ENCODE measurements at places on chromosomes 2 and 18.

GRCh38 chr18:6374340-6374739 lies 40.4 kb downstream of the L3MBTL4 start:
- DNase-seq = no peak

- no peak for DNase-seq
These were observed 136.7 kb downstream of the EML6 start for GRCh38 chr2:54859997-54860701.

DNA sequence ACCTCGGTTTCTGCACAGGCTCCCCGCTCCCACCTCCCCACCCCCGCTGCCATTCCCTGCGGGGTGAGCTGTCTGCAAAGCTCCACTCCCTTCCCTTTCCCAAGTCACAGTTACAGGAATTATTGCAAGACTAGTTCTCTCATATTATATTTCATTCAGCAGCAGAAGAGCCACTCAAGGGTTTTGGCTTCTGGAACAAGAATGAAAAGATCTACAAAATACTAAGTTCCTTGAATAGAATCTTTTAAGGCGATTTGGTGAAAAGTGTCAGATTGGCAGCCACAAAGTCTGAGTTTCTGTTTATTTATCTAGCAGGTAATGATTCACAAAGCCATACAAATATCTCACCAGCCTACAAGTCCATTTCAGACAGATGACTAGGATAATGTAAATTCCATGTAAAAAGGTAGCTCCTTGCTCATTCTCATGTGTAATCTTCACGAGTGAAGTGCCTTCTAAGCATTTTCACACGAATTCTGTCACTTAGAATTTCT lies 221.9 kb upstream of the RBBP8 start:
- no peak for DNase-seq

DNA sequence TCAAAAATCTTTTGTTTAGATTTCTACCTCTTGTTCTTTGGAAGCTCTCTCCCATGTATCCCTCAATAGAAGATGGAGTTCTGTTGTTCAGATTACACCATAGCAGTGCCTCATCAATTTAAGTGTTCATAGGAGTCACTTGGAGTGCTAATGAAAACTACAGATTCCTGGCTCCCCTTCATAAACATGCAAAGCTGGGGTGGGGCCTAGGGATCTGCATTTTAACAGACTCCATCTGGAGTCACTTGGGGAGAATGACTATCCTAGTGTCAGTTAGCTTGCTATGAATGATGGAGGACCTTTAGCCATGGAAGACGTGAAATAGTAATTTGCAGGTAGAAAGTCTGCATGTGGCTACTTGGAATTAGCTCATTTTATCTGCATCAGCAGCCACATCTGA lies 105.4 kb downstream of the RGPD3 start:
- no peak for DNase-seq

DNA sequence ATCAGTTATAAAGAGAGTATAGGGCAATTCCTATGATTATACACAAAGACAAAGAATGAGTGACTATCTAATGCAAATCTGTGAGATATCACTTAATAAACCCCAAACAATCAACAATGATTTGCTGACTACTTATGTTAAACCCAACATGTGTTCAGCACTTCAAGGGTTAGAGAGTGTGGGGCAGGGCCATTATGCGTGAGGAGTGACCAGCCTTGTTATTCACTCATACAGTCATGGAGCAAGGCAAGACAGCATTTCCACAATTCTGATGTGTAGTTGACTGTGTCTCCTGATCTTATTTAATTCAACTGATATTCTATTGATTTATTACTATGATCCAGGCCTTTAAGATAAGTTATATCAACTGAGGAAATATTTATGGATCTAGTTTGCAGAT lies 251.7 kb downstream of the CYRIA start:
- no peak for DNase-seq

- no peak for DNase-seq
These were observed 121.5 kb upstream of the GYPC start for GRCh38 chr2:126534478-126534877.

Measured in memory B cell (primary cell).